ENCODE measurements at places on chromosomes 11 and 22. TPM values are rescaled to one million over a fixed set of nuclear protein-coding genes. Genes with fewer than 3 reads are reported as not detected.
A peak's percentile ranks its signal among the peaks of the same experiment; 100 is the strongest.

The CHST1 gene
- total RNA-seq: not detected

The OR8D1 gene
- total RNA-seq: not detected

DNA sequence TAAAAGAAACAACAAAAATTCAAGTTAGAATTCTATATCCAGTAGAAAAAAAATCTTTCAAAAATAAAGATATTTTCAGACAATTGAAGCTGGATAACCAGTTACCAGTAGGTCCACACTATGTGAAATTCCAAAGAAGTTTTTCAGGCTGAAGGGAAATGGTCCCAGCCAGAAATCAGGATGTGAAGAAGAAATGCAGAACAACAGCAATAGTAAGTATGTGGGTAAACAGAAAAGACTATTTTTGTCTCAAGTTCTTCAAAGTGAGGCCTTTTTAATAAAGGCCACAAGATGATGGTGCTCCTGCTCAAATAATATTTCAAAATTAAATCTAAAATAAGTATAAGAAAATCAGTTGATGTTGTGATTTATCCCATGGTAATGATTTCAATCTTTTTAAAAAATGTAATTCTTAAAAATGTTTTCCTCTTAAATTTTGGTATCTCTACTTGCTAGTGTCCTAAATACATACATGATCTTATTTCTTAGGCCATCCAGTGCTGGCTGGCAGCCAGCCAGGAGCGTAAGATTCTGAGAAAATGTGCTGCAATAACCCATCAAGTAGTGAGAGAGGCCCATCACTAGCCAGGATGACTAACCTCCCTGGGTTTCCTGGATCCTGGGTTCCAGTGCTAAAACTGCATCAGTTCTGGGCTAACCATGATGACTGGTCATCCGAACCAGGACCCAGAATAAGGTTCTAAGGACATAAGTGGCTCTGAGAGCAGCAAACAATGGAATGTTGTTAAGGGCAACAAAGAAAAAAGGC lies 15.6 kb upstream of the UCP3 start:
- no peak for DNase-seq

- no peak for DNase-seq
Observed at GRCh38 chr11:31640611-31641010, 131.0 kb downstream of the ELP4 start.

GRCh38 chr11:34654483-34655334 lies 33.8 kb downstream of the EHF start:
- DNase-seq: peak; percentile 67

DNA sequence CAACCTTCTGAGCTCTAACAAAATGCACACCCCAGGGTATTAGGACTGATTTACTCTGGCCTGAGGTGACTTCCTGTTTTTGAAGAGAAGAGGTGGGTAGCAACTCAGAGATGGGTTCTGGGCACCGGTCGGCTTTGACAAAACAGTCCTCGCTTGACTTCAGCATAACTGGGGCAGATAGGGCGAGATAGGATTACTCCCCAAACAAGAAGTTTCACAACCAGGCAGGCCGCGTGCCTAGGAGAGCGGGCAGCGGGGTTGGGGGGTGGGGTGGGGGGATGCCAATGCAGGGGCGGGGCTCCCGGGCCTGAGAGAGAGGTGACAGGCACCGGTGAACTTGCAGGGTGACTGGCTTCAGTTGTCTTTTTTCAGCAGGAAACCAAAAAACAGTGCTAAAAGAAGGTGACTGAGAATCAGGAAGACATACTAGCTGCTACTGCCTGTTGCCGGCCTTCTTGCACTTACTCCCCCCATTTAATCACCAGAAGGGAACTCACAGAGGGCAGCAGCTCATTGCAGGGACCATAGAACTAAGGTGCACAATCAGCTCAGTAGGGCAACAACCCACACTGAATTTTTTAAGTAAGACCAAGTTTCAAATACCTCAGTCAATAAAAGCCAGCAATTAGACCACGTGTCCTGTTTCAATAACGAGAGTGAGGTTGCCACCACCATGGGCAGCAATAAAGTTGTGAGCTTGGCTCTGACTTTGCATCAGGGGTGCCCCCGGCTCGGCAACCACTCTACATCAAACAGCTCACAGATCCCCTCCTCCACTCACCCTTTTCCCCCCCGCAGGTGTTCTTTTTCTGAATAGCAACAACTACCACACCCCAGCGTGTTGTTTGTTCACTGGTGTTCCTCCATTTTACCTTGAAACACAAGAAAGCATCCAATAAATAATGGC lies 37.2 kb upstream of the ETS1 start:
- no peak for DNase-seq
